ENCODE measurements at places on chromosomes 5 and 9.
A peak's percentile ranks its signal among the peaks of the same experiment; 100 is the strongest.

DNA sequence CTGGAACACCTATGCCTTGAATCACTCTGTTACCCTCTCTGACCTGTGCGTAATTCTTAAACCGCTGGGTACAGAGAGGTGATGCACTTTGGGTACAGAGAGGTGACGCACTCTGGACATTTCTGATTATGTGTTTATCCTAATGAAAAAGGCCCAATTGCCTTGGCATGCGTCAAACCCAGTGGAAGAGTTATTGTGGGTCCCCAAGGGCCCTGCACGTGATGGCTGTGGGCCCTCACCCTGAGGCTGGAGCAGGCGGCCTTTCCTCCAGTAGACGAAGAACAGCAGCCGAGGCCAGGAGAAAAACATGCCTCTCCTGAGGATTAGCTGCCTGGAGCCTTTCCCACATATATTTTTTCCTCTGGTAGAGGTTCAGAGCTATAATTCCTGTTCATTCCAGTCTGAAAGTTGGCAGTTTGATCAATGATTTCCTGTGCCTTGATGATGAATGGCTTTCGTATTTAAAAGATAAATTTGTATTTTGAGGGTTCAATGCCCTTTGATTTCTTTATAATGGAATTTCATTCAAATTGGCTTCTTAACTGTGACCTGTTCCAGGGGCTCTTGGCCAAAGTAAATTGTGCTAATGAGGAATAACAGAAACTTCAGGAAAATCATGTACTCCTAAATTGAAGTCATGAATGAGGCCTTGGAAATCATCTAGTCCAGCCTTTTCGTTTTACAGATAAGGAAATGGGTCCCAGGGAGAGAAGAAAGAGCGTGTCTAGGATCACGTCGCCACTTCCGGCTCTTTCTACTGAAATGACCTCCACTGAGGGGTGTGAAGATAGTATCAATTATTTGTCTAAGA lies 22.8 kb downstream of the ACER2 start:
- DNase-seq: no peak

DNA sequence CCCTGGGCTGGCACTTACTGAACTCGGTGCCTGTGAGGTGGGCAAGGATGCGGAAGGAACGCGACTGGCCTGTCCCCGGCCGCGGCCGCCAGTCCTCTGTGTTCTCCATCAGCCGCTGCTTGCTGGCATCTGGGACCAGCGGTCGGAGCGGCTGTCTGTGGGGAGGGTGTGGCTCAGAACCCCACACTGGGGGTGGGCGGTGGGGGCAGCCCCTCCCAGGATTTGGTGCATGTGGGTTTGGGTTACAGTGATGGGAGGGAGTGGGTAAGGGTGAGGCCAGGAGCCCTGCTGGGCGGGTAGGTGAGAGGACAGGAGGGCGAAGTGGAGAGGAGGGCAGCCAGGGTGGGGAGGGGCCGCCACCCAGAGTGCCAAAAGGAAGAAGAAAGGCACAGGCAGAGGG lies 6.4 kb downstream of the PDLIM7 start:
- DNase-seq: no peak

GRCh38 chr9:116506685-116507084 lies 180.4 kb upstream of the TRIM32 start:
- no peak for DNase-seq

GRCh38 chr9:115533511-115533910 lies 415.6 kb upstream of the TNC start:
- no peak for DNase-seq

- DNase-seq: no peak
Measured at GRCh38 chr5:133595465-133595864, 16.9 kb downstream of the FSTL4 start.

- no peak for DNase-seq
Measured at GRCh38 chr5:33537240-33537639, 96.5 kb downstream of the TARS1 start.

GRCh38 chr9:69760278-69760610 lies 433 bp upstream of the PTAR1 start:
- no peak for DNase-seq

DNA sequence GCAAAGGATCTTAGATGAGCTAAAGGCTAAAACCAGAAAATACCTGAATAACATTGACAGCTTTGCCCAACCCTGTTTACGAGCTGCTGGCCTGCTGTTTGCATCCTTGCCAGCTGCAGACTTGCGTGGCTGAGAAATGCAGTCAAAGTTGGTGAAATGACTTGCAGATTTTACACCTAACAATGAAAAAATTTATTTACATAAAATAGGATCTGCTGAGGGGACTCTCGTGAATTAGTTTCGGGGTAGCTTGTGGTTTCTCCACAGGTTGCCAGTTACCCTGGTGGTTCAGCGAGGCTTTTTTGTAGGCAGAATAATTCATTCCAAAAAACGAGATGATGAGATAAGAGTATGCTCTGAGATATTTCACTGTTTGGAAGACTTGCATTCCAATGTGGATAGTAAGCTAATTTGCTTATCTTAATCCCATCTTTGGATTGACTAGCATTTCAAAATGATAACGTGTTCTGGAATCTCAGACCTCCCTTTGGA lies 65.7 kb upstream of the FANCC start:
- peak; percentile 15 for DNase-seq

DNA sequence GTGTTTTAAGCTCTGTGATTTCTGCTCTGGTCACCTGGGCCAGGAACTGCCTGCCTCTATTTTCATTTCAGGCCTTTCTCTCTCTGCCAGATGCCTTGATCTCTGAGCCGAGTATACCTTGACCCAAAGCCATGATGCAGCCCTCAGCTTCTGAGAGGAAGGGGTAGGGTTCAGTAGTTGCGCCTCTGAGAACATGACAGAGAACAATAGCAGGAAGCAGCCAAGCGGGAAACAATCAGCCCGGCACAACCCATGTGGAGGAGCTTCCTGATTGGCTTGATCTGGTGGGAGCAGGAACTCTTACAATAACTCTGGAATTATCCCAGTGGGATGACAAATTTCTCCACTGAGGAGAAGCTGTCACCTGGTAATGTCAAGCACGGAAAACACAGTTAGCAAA lies 127.4 kb downstream of the PALM2AKAP2 start:
- DNase-seq: no peak

DNA sequence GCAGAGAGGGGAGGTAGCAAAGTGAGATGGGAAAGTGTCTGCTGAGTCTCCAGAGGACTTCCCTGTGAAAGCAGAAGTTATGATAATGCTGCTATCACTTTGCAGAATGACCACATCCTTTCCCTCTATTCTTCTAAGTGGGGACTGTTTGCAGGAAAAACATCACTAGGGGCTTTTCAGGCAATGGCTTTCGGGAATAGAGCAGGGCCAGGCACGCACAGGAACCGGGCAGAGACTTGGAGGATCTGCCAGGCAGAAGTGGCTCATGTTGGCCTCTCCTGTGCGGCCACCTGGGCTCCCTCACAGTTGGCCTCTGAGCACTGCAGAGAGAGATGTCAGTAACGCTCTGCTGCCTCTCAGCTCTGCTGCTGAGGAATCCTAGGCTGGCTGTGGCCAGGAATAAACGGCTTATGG lies 214.7 kb downstream of the MAST4 start:
- no peak for DNase-seq

DNA sequence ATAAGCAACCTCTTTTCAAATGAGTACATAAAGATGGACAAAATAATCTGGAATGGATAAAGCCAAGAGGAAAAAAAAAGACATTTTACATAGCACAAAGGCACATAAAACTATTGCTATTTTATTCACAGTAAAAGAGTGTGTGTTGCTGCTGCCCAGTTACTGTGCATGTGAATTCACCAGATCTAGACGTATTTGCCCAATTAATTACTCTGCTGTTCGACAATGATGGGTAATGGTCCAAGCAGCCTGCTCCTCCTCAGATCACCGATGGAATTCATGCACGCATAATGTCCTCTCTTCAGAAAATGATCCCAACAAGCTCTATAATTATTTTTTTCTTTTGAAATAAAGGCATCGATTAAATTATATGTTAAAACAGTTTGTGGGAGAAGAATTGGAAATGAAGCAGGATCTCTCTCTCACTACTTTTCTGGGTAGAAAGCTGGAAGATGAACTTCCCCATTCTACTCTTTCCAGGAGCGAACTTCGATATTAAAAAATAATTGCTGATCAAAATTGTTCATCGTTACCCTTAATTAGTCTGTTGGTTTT lies 357.4 kb upstream of the CCNH start:
- no peak for DNase-seq

DNA sequence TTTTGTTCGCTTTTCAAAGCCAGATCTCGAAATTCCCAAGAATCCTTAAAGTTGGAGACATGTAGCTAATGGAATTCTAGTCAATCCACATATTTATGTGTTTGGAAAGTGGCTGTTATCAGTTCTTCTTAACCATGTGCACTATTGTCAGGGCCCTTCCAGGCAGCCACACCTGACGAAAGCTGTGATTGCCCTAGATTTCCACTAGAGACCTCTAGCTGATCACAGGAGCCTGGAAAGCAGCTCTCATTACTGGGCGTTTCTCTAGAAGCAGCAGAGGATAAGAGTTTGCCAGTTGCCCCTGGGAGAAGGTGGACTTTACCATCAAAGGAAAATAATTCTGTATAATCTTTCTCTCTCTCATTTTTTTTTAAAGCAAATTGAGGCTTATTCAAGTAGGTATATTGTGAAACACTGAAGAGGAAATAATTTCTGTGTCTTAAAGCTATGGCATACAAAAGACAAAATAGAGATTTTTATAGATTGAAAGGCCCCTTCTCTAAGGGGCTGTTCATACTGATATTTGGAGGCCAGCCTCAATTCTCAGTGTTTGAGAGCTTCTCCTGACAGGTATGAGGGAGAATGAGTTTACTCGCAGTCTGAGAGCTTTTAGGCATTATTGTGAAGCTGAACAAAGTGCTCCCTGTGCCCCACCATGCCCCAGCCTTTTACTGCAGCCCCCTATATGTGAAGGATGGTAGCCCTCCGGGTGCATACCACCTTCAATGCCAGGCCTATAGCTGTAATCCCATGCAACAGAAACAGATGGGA lies 405.4 kb upstream of the ACTBL2 start:
- DNase-seq: peak; percentile 59

DNA sequence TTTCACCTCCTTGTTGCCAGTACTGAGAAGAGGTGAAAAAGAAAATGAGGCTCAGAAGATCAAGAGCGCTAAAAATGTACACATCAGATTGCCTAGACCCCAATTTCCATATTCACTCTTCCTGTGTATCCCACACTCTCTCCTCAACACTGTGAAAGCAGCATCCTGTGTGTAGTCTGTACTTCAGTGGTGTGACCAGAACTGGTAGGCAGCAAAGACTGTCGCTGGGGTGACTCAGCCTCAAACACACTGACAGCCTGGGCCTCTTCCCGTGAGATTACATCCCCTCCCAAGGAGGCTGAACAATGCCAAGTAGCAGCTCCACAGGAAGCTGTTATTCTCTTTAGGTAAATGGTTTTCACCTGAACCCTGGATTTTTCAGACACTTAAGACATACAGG lies 135.5 kb downstream of the CCDC192 start:
- DNase-seq: no peak

DNA sequence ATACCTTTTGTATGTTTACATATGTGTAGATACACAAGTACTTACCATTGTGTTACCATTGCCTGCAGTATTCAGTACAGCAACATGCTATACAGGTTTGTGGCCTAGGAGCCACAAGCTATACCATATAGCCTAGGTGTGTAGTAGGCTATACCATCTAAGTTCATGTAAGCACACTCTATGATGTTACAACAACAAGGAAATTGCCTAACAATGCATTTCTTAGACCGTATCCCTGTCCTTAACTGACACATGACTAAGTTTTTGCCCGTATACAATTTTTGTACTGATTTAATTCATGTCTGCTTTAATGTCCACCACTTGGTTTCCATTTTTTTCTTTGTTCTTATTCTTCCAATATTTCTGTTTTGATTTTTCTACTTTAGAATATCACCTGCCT lies 18.5 kb downstream of the TNPO1 start:
- DNase-seq: no peak

DNA sequence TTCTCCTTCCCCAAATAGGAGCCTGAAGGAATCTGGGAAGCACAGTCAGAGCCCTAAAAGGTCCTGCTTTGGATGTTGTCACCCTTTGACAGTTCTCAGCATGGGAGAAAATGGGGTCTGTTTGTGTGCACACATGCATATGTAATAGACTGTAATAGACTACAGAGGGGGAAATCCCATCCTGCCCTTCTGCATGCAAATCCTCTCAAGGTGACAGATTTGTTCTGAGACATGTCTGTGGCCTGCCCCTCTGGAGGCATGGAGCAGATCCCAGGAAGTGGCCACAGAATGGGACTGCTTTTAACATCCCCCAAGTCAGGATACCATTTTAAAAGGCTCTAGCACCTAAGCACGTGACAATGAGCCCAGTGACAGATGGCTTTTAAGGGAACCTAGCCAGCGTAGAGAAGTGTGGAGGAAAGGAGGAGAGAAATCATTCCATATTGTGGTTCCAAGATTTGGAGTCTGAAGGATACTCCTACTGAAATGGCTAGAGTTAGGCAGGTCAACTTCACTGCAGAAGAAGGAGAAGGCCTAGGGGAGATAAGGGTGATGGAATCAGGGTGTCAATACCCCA lies 483.5 kb downstream of the SPOCK1 start:
- no peak for DNase-seq

GRCh38 chr9:122261469-122261881 lies 3.2 kb downstream of the RBM18 start:
- DNase-seq: no peak

GRCh38 chr9:117191504-117192261 lies 223.2 kb downstream of the ASTN2 start:
- no peak for DNase-seq

DNA sequence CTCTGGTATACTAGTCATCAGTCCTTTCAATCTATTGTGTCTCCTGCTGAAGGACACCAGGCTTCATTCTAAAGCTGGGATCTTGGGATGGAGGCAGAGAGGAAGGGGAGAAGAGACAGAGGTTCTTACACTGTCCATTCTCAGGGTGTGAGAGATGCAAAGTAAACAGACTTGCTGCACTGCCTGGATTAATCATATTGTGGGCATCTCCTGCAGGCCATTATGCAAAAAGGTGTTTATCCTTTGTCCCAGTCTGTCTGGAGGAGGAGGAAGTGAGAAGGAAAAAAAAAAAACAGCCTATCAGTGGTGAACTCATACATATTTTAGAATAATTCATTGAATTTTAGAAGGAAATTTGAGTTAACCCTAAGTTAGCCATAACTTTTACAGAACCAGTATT lies 92.9 kb upstream of the TNPO1 start:
- DNase-seq: no peak

DNA sequence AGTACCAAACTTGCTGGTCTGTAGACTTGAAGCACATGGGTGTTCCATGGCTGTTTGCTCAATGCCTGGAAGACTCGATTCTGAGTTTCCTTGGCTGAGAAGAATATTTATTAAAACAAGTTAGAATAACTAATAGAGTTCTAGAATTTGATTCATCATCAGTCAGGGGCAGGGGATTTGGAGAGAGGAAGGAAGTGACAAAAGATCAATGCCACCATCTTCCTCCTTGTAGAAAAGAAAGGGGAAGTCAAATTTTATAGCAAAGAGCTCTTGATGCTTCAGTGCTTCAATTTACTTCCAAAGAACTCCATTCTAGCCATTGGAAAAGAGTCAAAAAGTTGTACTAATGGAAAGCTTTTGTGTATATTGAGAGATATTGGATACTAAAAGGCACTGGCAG lies 236.3 kb downstream of the MCTP1 start:
- no peak for DNase-seq

- DNase-seq: no peak
Measured at GRCh38 chr5:173961418-173961817, 27.6 kb upstream of the C5orf47 start.

Data from astrocyte of the cerebellum (primary cell).